NCI-H1417 (cell line): ENCODE measurements at places on chromosomes 6 and 20.

DNA sequence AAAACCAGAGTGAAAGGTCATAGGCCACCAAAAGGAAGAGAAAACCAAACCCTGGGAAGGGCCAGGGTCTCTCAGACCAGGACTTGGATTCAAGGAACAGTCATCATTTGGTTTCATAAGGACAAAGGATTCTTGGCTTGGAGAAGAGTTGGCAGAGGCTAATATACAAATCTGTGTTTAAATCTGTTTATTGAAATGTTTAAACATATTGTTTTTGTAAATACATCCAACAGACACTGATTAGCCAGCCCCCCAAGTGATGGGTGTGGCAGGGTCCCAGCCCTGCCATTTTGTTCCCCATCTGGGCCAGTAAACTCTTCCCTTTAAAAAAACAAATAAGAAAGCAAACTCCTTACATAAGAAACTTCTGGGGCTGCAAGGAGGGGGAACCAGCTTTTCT is 6.1 kb upstream of the ZNF831 start:
- no peak for DNase-seq

- DNase-seq = no peak
Observed at GRCh38 chr6:42925248-42925857, 3.9 kb upstream of the CNPY3 start.

DNA sequence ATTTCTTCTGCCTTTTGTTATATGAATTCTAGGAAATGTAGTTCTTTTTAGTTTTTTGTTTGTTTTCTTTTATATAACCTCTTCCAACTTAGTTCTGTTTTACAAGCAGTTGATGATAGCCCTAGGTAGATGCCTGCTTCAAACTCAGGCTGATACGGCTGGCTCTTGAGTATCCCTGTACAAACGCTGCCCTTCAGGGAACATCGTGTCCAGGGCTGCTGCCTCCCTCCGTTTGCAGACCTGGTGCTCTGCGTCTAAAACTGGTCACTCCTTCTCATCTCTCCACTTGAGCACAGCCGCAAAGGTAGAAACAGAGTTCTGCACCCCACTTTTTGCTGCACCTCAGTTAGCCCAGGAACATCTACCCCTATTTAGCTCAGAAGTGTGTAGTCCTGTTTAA is 310.1 kb downstream of the PRL start:
- no peak for DNase-seq

- DNase-seq = no peak
Observed at GRCh38 chr20:10388597-10388996, 45.4 kb downstream of the MKKS start.

DNA sequence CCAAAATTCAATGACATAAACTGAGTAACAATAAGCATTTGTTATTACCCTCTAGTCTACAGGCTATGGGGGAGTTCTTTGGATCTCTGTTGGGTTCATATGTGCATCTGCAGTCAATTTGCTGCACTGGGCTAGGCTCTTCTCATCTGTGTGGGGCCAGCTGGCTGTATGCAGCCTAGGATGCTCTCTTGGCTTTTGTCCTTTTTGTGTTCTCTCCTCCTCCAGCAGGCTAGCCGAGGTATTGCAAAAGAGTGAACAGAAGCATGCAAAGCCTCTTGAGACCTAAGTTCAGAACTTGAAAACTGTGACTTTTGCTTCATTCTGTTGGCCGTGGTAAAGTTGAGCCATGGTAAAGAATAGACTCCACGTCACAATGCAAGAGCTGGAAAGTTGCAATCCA is 62.8 kb upstream of the FOXO3 start:
- peak; percentile 54 for DNase-seq

DNA sequence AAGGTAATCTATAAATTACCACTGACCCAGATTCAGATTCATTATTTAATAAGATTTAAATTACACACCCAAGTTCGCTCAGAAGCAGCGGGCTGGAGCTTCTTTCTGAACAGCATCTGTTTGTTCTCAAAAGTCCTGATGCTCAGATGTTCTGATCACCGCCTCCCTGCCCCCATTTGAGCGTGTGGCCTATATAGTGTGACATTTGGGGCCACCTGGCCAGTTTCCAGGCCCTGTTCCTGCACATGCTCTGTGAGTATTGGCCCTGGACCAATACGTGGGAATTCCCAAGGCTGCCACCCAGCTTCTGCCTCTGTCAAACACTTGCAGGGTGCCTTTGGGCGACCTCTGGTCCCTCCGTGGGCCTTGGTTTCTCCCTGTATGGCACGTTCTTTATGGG is 228.8 kb downstream of the TFAP2C start:
- no peak for DNase-seq

DNA sequence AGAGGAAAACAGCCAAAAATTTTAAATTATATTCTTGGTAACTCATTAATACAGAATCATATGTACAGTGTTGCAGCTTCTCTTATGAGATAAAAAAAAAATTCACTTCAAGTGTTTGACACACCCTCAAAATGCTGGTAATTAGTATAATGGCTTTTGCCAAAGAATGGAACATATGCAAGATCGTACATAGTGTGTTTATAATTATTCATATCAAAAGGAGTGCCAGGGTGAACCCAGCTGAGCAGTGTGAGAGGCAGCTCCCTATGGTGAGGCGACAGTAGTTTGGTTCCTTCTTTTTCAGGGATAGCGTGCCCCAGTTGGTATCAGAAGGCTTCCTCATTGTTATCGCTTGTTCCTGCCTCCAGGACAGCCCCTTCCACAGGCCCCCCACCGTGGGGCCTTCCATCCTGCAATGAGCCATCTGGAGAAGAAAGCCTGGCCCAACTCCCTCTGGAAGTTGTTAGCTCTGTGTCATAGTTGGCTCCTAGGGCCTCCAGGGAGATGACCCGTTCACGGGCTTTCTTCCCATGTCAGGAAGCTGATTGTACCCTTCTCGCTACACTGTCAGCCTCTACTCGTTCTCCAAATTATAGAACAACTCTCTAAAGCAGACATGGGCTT is 150.7 kb downstream of the FRK start:
- DNase-seq = peak; percentile 10

GRCh38 chr20:62255976-62256375 is 17.7 kb downstream of the OSBPL2 start:
- no peak for DNase-seq

- no peak for DNase-seq
Observed at GRCh38 chr6:145015739-145016558, 719.4 kb downstream of the EPM2A start.

DNA sequence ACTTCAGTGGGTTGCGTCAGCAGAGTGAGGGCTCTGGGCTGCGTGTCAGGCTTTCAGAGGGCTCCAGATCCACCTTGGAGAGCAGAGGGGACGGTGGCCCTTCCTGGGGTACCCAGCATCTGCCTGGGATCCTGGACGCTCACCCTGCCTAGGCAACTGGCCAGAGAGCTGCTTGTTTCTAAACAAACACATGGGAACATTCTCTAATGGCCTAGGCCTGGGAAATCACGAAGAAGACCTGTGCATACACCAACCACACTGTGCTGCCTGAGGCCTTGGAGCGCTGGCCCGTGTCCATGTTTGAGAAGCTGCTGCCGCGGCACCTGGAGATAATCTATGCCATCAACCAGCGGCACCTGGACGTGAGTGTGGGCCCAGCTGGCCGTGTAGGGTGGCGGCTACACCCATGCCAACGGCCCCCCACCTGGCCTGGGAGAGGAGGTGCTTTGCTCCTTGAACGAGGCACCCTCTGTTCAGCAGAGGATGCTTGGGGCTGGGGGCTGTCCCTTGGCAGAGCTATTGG is 32.2 kb downstream of the PYGB start:
- DNase-seq = peak; percentile 63

DNA sequence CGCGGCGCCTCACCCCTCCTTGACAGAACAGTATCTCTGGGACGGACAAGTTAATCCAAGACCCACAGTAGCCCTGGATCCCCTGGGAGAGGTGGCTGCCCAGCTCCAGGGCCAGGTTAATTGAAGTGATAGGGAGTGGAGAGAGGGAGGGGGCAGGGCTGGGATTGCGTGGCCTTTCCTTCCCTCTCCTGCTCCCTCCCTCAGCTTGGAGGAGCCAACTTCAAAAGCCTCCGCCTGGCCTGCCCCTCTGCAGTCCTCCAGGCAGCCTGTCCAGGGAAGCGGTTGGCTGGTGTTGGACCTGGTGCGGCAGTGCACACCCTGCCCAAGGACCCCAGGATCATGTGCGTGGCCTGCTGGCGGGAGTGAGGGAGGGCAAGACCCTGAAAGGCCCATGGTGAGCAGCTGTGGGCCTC is at the start of gene C20orf204:
Gene C20orf204 (plus strand): TSS at position 250 of the 413 bp plus-strand sequence. CDS start 142 bp downstream, at position 392.
- DNase-seq = no peak

DNA sequence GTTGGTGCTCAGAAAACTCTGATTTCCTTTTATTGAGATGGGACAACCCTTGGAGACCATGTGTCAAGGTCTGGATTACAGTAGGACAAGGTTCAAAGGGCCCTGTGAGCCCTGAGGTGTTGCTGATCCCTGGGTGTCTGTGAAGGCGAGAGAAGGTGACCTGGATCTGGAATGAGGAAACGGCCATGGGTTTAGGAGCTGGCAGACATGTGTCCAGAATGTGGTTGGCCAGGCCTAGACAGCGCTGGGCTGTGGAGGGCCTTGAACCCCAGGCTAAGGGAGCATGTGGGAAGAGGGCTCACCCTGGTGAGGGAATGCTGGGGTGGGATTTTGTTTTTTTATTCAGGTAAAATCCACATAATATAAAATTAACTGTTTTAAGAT is 24.9 kb downstream of the PCMTD2 start:
- no peak for DNase-seq

- DNase-seq = no peak
Observed at GRCh38 chr20:18987781-18988360, 174.3 kb downstream of the SCP2D1 start.

DNA sequence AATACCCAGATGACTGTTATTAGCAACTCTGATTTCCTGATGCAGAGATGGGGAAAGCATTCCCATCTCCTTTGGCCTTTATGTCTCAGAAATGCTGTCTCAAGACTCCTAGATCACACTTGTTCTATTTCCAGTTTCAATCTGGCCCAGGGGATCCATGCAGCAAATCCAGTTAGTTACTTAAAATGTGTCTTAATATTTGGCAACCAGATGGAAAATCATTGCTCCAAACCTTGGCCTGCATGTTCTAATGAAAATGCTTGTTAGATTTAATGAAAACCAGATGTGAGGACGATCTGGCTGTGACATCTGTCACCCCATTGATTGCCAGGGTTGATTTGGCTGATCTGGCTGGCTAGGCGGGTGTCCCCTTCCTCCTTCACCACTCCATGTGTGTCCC is 125.2 kb downstream of the TSHZ2 start:
- DNase-seq = no peak

DNA sequence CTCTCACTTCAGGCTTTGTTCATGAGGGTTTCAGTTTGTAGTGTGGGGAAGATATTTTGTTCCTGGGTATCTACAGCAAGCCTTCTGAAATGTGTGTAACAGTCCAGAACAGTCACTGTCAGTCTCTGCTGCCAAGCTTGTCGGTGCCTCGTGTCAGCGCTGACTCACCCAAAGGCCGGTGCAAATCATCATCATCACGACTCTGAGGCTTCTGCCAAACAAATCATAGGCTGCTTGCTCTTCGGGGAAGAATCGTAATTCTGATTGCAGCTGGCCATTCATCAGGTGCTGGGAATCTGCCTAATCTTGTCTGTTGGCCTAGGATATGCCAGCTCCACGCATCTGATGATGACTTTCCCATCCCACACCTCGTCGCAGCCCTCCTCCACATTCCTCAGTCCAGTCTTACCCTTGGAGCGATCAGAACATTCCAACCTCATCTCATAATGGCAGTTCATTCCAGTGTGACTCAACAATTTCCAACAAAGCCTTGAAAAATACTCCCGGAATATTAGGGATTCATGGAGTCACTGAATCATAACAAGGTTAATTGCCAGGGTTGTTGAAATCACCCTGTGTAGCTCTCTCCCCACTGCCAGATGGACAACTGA is 40.9 kb downstream of the ALDH8A1 start:
- DNase-seq = no peak

DNA sequence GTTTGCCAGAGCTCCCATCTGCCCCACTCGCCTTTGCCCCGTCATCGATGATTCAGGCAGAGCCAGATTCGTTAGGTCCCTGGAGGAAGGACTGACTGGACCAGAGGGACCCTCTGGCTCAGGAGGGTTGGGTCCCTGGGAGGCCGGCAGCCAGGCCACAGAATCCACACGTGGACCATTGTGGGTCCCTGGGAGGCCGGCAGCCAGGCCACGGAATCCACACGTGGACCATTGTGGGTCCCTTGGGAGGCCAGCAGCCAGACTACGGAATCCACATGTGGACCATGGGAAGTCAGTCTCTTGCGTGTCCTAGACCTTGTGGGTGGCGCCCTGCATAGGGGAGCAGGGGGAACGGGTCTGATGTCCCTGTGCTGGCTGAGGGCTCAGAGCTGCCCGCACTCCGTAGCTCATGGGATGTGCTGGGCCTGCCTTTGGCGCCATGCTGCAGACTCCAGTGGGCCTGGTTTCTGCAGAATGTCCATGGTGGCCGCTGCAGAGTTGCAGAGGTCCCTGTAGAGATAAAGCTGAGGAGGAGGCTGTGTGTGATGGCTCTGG is 23.5 kb downstream of the UCKL1 start:
- no peak for DNase-seq

GRCh38 chr20:13262302-13262650 is 41.2 kb downstream of the ISM1 start:
- DNase-seq = no peak

GRCh38 chr6:34035704-34036356 is 110.1 kb downstream of the GRM4 start:
- no peak for DNase-seq

GRCh38 chr20:49889935-49890333 is 25.4 kb downstream of the SPATA2 start:
- DNase-seq = no peak

DNA sequence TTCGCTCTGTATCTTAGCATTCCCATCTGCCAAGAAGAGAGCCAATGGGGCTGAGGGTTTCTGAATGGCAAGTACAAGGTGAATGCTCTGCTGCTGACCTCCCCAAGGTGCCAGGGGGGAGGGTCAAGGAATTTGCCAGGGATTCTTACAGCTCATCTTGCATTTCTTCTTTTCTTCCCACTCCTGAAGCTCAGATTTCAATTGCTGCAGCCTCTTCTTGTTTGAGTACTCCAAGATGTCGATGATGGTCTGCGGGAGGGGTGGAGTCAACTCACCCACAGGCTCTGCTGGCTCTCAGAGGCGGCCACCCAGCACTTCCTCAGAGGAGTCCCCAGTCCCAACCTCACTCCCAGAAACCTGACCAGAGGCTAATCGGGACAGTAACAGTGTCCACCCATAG is 12.4 kb downstream of the C20orf96 start:
- DNase-seq = no peak

- DNase-seq = no peak
Observed at GRCh38 chr6:84774985-84775284, 10.5 kb upstream of the TBX18 start.

GRCh38 chr6:30686908-30687658 is 638 bp upstream of the PPP1R18 start:
- peak; percentile 82 for DNase-seq
